Islet precursor cell (in vitro differentiated cells): ENCODE measurements at places on chromosomes 2 and 18.

GRCh38 chr2:64404002-64404731 is 49.8 kb upstream of the LGALSL start:
- DNase-seq, result peak; percentile 65

GRCh38 chr2:152355409-152355831 is 20.4 kb downstream of the FMNL2 start:
- no peak for DNase-seq

DNA sequence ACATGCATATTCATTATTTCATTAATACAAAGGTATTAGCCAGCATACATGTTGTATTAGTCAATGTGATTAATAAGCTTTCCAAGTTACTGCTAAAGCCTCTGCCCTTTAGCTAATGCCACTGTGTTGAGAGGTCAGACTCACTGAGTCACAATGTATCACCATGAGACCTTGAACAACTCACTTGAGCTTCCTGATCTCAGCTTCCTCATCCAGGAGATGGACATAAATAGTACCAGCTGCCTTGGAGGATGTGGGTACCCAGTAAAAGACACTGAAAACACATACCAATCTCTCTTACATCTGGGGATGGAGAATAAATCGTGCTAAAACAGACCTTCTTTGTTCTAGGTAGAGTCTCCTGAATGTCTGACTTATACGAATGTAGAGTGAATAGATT is 224.6 kb downstream of the EPHA4 start:
- DNase-seq, result no peak

DNA sequence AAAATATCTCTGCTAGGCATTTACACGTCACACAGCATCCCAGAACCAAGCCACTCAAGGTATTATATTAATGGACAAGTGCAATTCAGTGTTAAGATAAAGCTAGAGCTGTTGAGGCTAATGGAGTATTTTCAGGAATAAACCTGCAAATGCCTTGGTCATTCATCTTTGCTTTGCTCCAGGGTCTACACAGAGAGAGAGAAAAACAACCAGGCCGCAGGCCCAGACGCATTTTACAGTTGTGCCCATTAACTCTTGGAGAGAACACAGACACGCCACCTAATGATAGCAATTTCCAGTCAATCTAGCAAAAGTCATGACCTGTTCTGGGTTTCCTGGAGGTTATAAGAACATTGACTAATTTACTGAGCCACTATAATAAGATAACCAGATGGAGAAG is 829.3 kb downstream of the LRRTM4 start:
- peak; percentile 87 for DNase-seq

DNA sequence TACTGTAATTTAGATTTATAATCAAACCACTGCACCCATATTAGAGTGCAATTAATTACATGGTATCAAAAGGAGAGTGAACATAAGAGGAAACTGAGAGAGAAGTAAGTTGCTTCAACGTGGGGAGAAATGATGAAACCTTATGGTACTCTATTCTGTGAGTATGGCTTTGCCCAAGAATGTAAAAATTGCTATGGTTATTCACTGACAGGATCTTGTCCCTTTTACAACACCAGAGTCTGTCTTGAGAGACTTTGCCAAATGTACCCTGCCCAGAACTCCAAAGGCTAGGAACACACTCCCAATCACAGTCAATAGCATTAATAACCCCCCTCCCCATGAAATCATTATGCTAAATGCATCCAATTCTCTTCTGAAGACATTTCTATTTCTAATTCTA is 974.8 kb upstream of the POU3F3 start:
- DNase-seq, result no peak

DNA sequence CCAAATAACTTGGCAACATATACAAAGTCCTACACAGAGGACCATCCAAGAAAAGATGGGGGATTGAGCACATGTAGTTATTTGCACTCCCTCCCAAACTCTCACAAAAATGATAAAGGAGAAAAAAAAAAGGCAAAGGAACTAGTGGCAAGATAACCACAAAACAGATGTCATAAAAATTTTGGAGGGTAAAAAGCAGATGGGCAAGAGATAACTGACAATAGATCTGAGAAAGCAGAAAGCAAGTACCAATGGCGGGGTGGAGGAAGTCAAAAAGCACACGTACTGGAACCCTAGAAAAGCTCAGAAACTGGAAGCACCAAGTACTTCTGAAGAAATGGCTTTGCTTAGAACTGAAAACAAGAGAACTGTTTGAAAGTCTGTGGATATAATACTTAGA is 82.0 kb downstream of the WDPCP start:
- DNase-seq, result no peak

- no peak for DNase-seq
Observed at GRCh38 chr2:47272905-47273758, 118.0 kb upstream of the STPG4 start.

- DNase-seq, result no peak
Observed at GRCh38 chr2:44838116-44838790, 103.2 kb upstream of the SIX3 start.

DNA sequence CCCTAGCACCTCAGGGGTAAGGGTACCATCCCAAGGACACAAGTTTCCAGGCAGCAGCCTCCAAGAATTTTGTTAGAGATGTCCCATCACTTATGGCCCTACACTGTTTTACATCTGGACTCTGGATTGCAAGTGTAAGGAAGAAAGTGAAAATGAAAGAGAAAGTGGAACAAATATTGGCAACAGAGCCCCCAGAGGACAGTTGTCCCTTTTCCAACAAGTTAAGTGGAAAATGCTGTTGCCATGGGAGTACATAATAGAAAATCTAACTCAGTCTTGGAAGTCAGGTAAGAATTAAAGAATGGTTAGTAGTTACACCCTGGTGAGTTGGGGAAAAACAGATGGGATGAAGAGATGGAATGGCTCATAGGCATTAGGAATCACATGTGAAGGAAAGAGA is 50.6 kb downstream of the TTC21B start:
- DNase-seq, result no peak

- no peak for DNase-seq
Observed at GRCh38 chr2:96157649-96158553, 12.7 kb upstream of the DUSP2 start.

DNA sequence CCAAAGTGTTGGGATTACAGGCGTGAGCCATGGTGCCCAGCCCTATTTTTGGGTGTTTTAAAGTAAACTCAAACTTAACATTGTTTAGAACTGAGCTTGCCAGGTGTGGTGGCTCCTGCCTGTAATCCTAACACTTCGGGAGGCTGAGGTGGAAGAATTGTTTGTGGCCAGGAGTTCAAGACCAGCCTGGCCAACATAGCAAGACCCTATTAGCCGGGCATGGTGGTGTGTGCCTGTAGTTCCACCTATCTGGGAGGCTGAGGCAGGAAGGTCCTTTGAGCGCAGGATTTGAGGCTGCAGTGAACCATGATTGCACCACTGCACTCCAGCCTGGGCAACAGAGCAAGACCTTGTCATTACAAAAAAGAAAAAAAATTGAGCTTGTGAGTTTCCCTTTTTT is 17.5 kb downstream of the SFTPB start:
- DNase-seq, result no peak

DNA sequence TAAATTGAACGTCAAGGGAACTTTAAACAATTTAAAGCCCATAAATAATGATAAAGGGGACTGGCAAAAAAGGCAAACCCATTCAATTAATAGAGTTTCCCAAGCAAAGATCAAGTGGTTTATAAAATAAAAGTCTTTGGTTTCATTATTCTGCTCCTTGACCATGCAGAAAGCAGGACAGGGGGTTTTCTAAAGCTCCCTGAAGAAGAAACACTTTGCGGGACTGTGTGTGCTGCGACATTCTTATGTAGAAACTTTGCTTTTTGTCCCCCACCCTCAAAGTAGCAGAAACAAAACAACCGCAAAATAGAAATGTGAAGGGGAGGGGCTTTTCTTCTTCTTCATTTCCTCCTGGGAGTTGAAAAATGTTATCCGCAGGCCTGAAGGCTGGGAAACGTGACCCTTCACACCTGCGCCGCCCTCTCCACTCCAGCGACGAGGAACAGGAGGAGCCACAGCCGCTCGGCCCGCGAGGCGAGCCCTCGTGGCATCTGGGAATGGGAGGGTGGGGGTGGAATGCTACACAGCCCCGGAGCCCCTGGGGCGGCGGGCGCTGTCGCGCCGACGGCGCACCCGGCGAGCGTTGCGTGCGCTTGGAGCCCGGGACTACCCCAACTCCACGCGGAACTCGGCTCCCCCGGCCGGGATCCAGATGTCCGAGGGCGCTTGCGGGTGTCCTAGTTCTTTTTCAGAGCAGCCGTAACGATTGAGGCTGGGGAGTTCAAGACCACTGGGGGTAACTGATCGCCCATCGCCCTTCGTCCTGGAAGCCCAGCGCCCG is 4.3 kb upstream of the GBX2 start:
- no peak for DNase-seq

GRCh38 chr2:128454980-128455720 is 136.5 kb upstream of the HS6ST1 start:
- DNase-seq, result peak; percentile 24

GRCh38 chr18:57791911-57792310 is 11.2 kb downstream of the ATP8B1 start:
- no peak for DNase-seq

DNA sequence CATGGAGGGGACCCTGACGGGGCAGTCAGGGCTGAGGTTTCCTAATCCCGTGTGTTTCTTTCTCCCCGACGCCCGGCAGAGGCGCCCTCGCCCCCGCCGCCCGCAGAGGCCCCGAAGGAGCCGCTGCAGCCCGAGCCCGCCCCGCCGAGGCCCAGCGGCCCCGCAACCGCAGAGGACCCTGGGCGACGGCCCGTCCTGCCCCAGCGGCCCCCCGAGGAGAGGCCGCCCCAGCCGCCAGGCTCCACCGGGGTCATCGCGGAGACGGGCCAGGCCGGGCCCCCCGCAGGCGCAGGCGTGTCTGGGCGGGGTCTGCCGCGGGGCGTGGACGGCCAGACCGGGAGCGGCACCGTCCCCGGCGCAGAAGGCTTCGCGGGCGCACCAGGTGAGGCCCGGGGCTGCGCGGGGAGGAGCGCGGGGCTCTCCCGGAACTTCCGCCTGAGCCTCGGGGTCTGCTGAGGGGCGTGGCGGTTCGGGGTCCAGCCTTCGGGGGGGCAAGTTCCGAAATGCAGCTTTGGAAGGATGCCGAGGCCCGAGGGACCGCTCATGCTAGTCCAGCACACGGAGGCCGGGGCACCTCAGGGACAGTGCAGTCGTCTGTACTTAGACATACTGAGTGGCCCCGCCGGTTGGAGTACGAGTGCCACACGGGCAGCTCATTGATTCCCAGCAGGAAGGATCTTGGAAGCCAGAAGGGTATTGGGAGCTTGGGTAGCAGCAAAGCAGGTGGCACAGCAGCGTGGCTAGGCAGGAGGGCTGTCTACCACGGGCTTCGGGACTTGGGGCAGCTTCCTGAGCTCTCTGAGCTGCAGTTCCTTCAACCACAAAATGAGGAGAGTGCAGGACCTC is 60.1 kb downstream of the EMILIN2 start:
- DNase-seq, result peak; percentile 59

DNA sequence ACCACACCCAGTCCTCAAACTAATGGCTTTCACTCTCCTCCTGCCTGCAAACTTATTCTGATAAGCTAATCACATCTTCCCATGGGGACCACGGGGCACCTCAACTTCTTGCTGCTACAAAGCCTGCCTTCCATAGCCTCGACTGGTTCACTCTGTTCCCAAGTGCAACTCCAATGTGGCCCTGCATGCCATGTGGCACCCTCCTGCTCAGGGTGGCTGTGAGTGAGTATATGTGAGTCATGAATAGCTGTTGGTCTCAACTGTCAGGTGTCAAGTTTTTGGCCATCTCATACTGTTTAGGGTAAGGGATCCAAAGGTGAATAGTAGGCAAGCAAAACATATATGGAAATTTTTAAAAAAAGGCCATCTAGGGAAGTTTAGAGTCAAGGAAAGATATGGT is 276.1 kb upstream of the DCC start:
- DNase-seq, result no peak

GRCh38 chr2:232232915-232233314 is 145.6 kb upstream of the ALPP start:
- DNase-seq, result no peak

GRCh38 chr18:36534154-36534688 is 236.7 kb downstream of the FHOD3 start:
- DNase-seq, result no peak

DNA sequence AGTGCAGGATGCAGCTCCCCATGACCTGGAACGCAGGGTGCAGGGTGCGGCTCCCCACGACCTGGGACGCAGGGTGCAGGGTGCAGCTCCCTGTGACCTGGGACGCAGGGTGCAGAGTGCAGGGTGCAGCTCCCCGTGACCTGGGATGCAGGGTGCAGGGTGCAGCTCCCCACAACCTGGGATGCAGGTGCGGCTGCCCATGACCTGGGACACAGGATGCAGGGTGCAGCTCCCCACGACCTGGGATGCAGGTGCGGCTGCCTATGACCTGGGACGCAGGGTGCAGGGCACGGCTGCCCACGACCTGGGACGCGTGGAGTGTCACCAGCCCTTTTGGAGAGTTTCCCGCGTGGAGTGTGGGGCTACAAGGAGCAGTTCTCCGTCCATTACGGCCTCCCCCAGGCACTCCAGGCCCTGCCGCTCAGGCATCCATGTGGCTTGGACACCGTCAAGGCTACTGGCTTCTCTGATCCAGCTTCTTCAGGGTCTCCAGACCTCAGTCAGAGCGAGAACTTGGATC is 38.7 kb downstream of the PXDN start:
- peak; percentile 46 for DNase-seq

GRCh38 chr2:170298115-170298514 is 120.2 kb downstream of the MYO3B start:
- no peak for DNase-seq

DNA sequence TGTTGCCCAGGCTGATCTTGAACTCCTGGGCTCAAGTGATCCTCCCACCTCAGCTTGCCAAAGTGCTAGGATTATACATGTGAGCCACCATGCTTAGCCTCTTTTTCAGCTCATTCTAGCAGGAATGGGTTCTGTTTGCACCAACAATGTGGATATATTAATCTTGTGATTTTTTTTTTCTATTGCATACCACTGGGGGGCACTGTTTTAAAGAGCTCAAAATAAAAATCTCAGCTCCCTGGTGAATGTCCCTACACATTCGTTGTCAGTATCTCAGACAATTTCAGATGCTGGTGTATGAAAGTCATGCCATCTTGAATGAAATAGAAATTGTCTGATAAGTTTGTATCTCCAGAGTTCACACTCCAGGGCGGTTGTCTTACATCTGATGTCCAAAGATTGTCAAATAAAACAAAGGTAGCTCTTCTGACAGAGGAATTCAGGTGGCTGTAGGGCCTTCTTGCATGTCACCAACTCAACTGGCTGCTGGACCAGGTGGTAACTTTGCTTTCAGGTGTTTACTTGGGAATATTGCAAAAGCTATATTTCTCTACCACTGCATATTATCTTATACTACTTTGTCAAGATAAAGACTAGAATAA is 3.1 kb upstream of the MATN3 start:
- DNase-seq, result no peak

- DNase-seq, result no peak
Observed at GRCh38 chr2:26318950-26319349, 27.0 kb upstream of the SELENOI start.

- no peak for DNase-seq
Observed at GRCh38 chr2:173523497-173523896, 168.8 kb downstream of the CDCA7 start.

- no peak for DNase-seq
Observed at GRCh38 chr2:70300771-70301343, 1.0 kb downstream of the FAM136A start.
